ENCODE measurements at places on chromosomes 6 and 20. TPM values are rescaled to one million over a fixed set of nuclear protein-coding genes. Genes with fewer than 3 reads are reported as not detected.

The FAM217A gene
- polyA plus RNA-seq = 0.08 TPM

The SLC22A16 gene
- 0.30 TPM for polyA plus RNA-seq

The KIF6 gene
- not detected for polyA plus RNA-seq

The PCED1A gene
- polyA plus RNA-seq = 43.0 TPM

The FHL5 gene
- polyA plus RNA-seq = 1.1 TPM

The DEFB132 gene
- polyA plus RNA-seq = not detected

The MYO6 gene
- polyA plus RNA-seq = 16.2 TPM

The MCCD1 gene
- not detected for polyA plus RNA-seq

The LINC00237 gene
- not detected for polyA plus RNA-seq

The COX4I2 gene
- 6.7 TPM for polyA plus RNA-seq

GRCh38 chr6:142945446-142946180 lies 637 bp upstream of the HIVEP2 start:
- peak overlapping the region; percentile 94 for H3K4me3 ChIP-seq
- peak overlapping the region; percentile 99 for H3K27ac ChIP-seq
- H3K36me3 ChIP-seq = no peaks in the 10 kb centered on the region
- DNase-seq = peak; percentile 89

DNA sequence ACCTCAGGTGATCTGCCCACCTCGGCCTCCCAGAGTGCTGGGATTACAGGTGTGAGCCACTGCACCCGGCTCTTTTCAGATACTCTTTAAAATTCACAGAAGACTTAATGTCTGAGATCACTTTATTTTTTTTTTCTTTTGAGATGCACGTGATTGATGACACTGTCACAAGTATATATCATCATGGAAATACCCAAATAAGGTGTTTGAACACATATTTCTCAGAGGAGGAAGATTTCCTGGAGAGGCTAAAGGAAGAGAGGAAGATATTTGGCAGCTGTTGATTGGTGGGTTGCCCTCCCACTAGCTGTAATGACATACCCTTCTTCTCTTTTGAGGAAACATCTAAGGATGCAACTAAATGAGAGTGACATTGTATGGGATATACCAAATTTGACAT lies 225.9 kb upstream of the CITED2 start:
- H3K27ac ChIP-seq = no peak overlapping the region
- peaks cover 21% of the 10 kb centered on the region for H3K4me1 ChIP-seq
- no peak overlapping the region for H3K4me3 ChIP-seq
- no peaks in the 10 kb centered on the region for H3K27me3 ChIP-seq
- no peaks in the 10 kb centered on the region for H3K36me3 ChIP-seq
- no peak for DNase-seq

DNA sequence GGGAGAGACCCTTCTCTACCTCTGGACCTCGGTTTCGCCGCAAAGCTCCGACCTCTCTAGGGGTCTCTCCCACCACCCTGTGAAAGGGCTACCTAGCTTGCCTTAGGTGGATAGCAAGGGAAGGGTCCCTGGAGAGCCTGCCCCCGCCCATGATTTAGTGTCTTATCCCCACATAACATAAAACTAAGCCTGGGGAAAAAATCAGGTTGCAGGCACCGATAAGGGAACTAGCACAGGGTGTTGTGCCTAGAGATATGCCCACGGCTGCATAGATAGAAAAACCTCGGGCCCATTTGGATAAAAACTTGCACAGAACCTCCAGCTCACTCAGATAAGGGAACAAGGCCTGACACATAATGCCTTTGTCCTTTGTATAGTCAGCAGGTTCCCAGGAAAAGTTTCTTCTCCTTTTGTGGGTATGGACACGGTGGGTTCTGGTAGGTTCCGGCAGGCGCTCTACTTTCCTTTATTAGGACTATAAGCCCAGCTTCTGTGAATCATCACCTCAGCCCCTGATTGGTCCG lies 846 bp downstream of the ZSCAN31 start:
- H3K4me1 ChIP-seq = peaks cover 5% of the 10 kb centered on the region
- no peaks in the 10 kb centered on the region for H3K36me3 ChIP-seq
- no peak for DNase-seq
- peak overlapping the region; percentile 63 for H3K4me3 ChIP-seq
- no peaks in the 10 kb centered on the region for H3K27me3 ChIP-seq

DNA sequence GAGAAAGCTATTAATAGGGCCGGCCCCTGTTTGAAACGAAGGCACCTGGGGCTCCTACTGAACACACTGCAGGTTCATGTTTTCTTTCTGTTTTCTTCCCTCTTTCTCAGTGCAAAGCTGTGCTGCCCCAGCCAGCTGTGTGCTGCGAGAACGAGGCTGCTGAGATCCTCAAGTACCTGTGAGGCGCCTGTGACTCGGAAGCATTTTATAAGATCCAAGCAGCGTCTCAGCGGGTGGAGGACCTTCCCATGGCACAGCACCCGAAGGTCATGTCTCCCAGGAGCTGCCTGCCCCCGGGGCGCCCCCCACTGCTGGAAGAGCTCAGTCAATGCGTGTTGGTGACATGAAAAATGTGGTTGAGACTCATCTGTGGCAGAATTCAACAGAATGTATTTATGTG lies 66.3 kb downstream of the SMOC2 start:
- H3K27me3 ChIP-seq = no peaks in the 10 kb centered on the region
- H3K36me3 ChIP-seq = no peaks in the 10 kb centered on the region
- H3K27ac ChIP-seq = no peak overlapping the region

- peaks cover 17% of the 10 kb centered on the region for H3K36me3 ChIP-seq
- peaks cover 5% of the 10 kb centered on the region for H3K4me1 ChIP-seq
Observed at GRCh38 chr6:31525932-31526591, 2.7 kb upstream of the MCCD1 start.

GRCh38 chr20:37839955-37840354 lies 63.0 kb upstream of the VSTM2L start:
- H3K27ac ChIP-seq = no peak overlapping the region
- no peak overlapping the region for H3K4me3 ChIP-seq
- H3K4me1 ChIP-seq = peaks cover 15% of the 10 kb centered on the region
- no peak for DNase-seq

GRCh38 chr20:32528171-32528891 lies 56.8 kb downstream of the NOL4L start:
- no peak overlapping the region for H3K27ac ChIP-seq
- DNase-seq = peak; percentile 65
- no peaks in the 10 kb centered on the region for H3K27me3 ChIP-seq
- peaks cover 40% of the 10 kb centered on the region for H3K4me1 ChIP-seq

GRCh38 chr20:46018112-46018511 lies 9.4 kb downstream of the MMP9 start:
- no peak overlapping the region for H3K27ac ChIP-seq
- no peak for DNase-seq
- H3K36me3 ChIP-seq = no peaks in the 10 kb centered on the region
- no peak overlapping the region for H3K4me3 ChIP-seq
- H3K27me3 ChIP-seq = peaks cover 44% of the 10 kb centered on the region

DNA sequence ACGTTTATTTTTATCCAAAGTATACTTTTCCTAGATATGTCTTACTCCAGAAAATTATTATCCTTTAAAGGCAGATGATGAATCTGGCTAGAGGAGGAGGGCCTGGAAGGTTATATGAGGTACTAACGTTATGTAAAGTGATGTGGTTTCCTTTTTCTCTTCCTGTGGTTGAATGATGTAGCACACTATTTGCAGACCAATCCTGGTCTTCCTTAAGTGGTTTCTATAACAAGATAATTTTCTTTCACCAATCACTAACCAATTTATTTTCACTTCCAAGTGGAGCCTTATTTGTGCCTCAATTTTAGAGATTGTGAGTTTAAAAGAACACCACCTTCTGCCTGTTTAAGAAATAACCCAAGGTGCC lies 154.6 kb upstream of the SOX4 start:
- no peaks in the 10 kb centered on the region for H3K27me3 ChIP-seq
- H3K36me3 ChIP-seq = no peaks in the 10 kb centered on the region
- no peaks in the 10 kb centered on the region for H3K4me1 ChIP-seq
- no peak overlapping the region for H3K4me3 ChIP-seq
- H3K27ac ChIP-seq = no peak overlapping the region

- no peaks in the 10 kb centered on the region for H3K4me1 ChIP-seq
- H3K27me3 ChIP-seq = no peaks in the 10 kb centered on the region
- no peak overlapping the region for H3K27ac ChIP-seq
- H3K4me3 ChIP-seq = no peak overlapping the region
- DNase-seq = no peak
Observed at GRCh38 chr6:84967389-84967788, 203.0 kb upstream of the TBX18 start.

GRCh38 chr6:54681267-54681666 lies 165.3 kb upstream of the FAM83B start:
- no peaks in the 10 kb centered on the region for H3K27me3 ChIP-seq
- H3K4me3 ChIP-seq = no peak overlapping the region
- no peak overlapping the region for H3K27ac ChIP-seq

DNA sequence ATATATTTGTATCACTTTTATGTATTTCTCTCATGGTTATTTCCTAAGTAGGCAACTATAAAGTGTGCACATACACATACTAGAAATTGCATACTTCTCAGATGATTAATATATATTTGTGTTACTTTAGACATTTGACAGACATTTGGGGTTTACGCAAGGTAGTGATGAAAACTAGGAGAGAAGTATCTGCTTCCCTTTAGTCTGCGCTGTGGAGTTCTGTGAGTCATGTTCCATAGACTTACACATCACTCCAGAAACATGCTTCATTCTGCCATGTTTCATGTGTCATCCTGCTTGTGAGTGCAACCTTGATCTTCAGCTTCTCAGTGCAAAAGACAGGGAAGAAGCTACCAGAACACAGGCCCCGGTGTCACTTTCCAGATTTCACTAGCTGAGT lies 200.7 kb upstream of the BMP2 start:
- H3K27me3 ChIP-seq = no peaks in the 10 kb centered on the region
- DNase-seq = no peak
- no peak overlapping the region for H3K27ac ChIP-seq
- no peaks in the 10 kb centered on the region for H3K4me1 ChIP-seq
- H3K4me3 ChIP-seq = no peak overlapping the region
- H3K36me3 ChIP-seq = no peaks in the 10 kb centered on the region
